Activated CD4-positive, CD25-positive, alpha-beta regulatory T cell (primary cell): ENCODE measurements at places on chromosomes 1 and 21.
A peak's percentile ranks its signal among the peaks of the same experiment; 100 is the strongest.

DNA sequence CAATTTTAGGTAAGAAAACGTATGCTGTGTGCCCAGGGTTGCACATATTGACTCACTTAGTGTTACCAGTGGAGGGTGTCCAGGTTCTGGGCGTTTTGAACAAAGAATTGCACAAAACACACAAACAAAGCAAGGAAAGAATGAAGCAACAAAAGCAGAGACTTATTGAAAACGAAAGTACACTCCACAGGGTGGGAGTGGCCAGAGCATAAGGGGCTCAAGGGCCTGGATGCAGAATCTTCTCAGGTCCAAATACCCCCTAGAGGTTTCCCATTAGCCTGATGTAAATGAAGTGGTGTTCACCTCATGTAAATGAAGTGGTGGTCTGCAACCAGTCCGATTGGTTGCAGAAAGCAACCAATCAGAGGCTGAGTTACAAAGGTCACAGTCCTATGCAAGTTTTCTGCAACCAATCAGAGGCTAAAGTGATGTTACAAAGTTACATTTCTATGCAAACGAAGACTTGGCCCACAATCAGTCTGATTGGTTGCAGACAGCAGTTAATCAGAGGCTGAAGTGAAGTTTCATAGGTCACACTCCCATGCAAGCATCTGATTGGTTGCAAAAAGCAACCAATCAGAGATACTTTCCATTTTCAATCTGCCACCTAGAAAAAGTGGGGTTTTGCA, 228.3 kb downstream of the ST6GALNAC3 start:
- no peak for DNase-seq

- DNase-seq, result no peak
Measured at GRCh38 chr1:221813887-221814286, 72.0 kb upstream of the DUSP10 start.

GRCh38 chr1:10556430-10557005, 81.8 kb downstream of the PEX14 start:
- no peak for DNase-seq

DNA sequence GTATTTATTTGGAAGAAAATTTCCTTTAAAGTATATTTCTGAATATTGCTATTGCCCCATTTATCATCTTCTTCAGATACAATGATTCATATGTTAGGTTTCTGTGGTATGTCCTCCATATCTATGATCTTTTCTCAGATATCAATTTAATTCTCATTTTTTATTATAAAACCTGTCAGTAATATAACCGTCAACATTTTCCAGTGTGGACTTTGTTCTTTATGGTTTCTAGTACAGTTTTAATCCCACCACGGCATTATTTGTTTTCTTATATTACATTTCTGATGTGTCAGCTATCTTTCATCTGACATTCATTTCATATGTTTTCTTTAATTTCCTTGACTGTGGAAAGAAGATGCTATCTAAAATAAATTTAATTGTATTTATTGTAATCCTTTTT, 97.9 kb downstream of the PLPPR5 start:
- DNase-seq, result no peak

DNA sequence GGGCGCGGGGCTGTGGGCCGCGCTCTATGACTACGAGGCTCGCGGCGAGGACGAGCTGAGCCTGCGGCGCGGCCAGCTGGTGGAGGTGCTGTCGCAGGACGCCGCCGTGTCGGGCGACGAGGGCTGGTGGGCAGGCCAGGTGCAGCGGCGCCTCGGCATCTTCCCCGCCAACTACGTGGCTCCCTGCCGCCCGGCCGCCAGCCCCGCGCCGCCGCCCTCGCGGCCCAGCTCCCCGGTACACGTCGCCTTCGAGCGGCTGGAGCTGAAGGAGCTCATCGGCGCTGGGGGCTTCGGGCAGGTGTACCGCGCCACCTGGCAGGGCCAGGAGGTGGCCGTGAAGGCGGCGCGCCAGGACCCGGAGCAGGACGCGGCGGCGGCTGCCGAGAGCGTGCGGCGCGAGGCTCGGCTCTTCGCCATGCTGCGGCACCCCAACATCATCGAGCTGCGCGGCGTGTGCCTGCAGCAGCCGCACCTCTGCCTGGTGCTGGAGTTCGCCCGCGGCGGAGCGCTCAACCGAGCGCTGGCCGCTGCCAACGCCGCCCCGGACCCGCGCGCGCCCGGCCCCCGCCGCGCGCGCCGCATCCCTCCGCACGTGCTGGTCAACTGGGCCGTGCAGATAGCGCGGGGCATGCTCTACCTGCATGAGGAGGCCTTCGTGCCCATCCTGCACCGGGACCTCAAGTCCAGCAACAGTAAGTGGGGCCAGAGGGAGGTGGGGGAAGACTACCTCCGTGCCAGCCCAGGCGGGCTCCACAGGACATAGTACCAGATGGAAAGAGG, 808 bp downstream of the MAP3K21 start:
- DNase-seq, result peak; percentile 6

DNA sequence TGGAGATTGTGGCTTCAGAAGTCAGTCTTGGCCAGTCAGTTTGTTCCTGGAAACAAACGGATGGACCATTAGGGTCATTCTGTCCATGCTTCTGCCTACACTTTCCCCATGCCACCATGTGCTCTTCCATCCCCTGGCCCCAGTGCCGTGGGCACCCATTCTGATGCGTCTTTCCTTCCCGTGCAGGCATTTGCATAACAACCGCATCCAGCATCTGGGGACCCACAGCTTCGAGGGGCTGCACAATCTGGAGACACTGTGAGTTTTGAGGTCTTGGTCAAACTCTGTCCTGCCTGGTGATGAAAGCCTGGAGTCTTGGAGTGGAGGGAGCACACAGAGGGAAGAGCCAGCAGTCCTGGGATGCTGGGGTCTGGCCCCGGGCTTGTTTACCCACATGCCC, 61.1 kb downstream of the UBE2T start:
- DNase-seq, result no peak

- no peak for DNase-seq
Measured at GRCh38 chr1:151817353-151817730, 12.1 kb upstream of the LINGO4 start.
